Right renal cortex interstitium (tissue), 3 donors: ENCODE measurements at places on chromosomes 5 and 9. TPM values are rescaled to one million over a fixed set of nuclear protein-coding genes. Genes with fewer than 3 reads are reported as not detected.

DNA sequence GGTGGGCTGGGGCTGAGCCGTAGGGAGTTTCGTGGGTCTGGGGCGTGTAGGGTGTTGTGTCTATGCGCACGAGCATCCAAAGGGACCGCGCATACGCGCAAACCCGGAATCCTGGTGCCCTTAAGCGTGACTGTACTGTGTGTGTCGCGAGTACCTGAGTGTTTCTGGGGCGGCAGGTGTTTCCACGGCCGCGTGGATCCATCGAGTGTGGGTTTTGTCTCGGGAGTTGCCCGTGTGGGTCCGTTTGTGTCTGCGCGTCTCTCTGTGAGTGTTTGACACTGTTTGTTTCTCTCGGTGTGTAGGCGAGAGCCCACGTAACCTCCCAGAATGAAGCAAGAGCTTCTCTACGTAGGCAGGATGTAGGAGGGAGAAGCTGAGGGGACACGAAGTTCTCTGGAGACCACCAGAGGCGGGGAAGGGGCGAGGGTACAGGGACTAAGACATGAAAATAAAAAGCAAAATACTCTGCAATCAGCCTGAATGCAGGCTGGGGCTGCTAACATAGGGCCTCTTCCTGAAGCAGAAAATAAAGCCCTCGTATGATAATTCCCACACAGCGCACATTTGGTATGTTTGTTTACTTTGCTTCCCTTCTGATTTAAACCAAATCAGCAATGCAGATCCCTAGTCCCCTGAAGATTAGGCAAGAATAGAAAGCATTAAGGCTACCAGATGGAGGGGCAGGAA is 588 bp upstream of the BRINP1 start:
- no peak for DNase-seq

MGAT4B gene
- polyA plus RNA-seq = 176 TPM

- no peak for DNase-seq
These were observed 101.0 kb upstream of the GABRG2 start for GRCh38 chr5:161966564-161966963.

DNA sequence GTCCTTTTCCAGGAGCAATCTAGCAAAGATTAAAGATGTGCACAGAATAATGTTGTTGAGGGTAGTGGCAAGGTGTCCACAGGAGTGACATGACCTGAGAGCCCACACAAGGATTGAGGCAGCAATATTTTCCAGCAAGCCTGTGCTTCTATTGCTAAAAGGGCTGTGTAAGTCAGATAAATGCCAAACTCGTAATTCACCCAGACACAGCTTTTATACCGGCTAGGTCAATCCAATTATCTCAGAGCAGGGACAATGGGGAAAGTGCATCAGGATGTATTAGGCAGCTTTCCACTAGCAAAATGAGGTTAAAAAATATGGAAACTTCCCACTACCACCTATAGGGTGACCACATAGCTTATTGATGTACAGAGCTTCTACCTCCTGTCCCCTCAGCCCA is 34.8 kb upstream of the RAB3C start:
- no peak for DNase-seq

SNAPC3 gene
- polyA plus RNA-seq = 43.7 TPM

DNA sequence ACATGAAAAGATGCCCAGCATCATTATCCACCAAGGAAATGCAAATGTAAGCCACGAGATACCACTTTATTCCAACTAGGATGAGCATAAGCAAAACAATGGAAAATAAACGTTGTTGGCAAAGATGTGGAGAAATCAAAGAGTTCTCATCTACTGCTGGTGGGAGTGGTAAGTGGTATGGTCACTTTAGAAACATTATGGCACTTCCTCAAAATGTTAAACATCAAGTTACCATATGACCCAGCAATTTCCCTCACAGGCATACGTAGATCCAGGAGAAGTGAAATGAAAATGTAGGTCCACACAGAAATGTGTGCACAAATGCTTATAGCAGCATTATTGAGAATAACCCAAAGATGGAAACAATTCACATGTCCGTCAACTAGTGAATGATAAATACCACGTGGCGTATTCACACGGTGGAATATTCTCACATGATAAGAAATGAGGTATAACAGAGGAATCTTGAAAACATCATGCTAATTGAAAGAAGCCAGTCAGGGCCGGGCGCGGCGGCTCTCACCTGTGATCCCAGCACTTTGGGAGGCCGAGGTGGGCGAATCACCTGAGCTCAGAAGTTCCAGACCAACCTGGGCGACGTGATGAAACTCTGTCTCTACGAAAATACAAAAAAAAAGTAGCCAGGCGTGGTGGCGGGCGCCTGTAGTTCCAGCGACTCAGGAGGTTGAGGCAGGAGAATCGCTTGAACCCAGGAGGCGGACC is 16.4 kb upstream of the FLT4 start:
- DNase-seq = no peak

DNA sequence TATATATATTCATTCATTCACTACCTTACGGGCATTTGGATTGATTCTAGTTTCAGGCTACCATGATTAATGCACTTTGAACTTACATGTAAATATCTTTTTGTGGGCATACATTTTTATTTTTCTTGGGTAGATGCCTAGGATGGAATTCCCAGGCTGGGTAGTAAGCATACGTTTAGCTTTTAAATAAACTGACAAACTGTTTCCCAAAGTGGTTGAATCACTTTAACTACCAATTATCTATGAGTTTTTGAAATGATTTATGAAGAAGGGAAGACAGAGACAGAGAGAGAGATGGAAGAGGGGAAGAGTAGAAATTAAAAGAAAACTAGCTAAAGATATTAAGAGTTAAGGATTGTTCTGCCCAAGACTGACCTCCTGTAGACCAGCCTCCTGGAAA is 612.6 kb downstream of the PSAT1 start:
- no peak for DNase-seq

LRRC19 gene
- 15.3 TPM for polyA plus RNA-seq

MRPL36 gene
- 36.6 TPM for polyA plus RNA-seq

DNA sequence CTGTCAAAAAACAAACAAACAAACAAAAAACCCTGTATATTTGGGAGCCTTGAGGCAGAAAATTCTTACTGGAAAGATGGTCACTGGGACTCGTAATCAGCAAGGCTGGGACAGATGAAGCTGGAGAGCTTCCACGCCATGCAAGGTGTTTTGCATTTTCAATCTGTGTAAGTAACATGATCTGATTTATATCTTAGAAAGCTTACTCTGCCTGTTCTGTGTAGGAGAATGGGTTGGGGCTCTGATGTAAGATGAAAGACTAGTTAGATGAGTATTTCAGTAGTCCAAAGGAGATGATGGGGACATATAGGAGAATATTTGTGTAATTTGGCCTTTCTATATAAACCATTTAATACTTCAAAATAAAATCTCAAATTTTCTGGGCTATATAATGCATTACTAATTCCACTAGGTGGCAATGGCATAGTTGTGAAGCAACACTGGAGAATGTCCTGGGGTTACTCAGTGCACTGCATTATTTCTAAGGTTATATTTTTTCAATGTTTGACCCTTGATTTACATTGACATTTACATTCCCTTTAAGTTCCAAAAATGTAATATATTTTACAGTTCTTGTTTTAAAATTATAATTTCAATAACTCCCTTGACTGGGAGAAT is 21.9 kb upstream of the FSD1L start:
- DNase-seq = no peak

DNA sequence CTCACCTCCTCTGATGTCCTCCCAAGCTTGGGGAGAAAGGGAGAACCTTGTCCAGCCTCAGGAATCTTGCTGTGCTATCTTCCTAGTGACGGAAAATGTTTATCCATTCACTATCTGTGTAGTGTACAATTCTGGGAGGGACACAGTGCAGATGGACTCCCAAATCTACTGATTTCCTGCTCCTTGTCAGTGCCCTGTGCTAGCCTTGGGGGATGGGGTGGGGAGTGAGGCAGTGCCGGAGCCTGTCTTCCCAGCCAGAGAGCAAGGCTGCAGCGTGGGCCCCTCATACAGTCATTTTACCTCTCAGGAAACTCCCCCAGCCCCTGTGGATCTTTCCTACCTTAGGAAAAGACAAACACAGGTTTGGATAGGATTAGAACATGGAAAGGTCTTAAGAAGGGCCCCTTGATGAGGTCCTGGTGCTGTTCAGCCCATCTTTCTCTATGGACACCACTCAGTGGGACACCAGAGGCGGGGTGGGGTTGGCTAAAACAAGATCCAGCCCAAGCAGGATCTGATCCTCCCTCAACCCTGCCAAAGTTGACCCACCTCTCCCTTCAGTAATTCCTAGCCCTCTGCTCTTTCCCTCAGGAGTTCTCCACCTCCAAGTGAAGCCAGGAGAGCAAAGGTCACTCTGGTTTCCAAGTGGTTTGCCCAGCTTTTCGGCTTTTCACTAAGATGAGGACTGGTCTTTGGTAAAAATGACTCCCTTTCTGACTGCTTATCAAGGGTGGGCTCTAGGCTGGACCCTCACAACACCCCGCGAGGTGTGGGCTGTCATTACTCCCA is 3.4 kb downstream of the DOLK start:
- DNase-seq = no peak

GRCh38 chr5:91219803-91220371 is 163.2 kb downstream of the ARRDC3 start:
- no peak for DNase-seq

SPATA6L gene
- polyA plus RNA-seq = 3.1 TPM

POLR3G gene
- polyA plus RNA-seq = 2.2 TPM

DNA sequence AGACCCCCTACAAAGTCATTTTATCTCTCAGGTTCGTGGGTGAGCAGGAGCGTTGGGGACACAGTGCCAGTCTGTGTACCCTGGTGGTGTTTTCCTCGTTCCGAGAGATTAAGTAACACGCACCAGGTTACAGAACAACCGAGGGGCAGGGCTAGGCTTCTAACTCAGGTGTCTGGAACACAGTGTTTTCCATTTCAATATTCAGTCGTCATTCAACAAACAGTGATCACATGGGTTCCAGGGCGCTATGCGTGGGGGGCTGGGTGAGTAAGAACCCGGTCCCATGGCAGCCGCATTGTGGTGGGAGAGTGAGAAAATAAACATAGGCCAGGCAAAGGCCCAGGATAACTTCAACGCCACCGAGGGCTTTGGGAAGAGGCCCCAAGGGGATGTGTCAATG is 55.9 kb upstream of the RNU6ATAC start:
- no peak for DNase-seq

SLC2A6 gene
- polyA plus RNA-seq = 1.4 TPM

GRCh38 chr9:71721855-71722254 is 46.5 kb downstream of the CEMIP2 start:
- no peak for DNase-seq

LCN2 gene
- 0.79 TPM for polyA plus RNA-seq

DNA sequence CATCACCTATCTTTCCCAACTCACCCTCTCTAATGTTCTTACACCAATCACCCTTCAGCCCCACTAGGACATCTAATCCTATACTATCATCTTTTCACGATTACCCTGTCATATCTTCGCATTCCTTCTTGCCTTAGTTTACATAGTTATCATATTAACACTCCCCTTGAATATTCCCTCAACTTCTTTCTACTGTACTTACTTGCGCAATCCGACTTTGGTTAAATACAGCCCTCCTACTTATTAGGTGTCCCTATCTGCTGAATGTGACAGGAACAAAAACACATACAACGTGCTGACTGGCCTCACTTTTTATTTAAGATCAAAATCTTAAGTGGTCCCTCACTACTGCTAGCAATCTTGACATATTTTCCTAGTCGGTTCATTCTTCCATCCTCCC is 19.5 kb upstream of the HK3 start:
- no peak for DNase-seq

DNA sequence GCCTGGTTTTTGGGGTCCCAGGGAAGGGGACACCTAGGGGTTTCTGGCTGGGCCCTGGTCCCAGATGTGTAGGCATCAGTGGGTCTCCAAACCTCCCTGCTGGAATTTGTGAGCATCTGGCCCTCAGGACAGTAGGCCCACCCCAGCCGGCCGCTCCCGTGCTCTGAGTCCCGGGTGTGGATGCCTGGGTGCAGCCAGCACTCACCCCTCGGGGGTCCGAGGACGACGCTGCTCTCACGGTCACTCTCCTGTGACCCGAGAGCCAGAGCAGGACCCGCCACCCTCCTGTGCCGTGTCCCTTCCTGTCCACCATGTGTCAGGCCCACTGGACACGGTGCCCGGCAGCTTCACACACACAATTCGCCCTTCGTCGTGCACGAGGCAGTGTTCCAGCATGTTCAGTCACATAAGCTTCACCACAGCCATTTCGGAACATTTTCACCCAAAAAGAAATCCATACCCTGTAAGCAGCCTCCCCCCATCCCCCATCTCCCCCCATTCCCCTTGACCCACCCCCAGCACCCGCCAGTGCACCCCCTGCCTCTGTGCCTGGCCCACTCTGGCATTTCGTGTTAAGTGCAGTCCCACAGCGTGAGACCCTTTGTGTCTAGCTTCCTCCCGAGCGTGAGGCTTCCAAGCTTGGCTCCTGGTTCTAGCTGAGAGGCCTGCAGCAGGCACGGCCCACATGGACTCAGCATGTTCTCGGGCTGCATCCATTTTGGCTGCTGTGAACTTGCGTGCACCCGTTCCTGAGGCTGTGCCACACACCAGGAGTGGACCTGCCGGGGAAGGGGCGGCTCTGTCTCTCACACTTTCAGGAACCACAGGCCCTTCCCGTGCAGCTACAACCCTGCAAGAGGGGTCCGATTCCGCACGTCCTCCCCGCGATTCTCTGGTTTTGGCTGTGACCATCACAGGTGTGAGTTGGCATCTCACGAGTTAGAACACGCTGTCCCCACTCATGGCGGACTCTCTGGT is 40.5 kb downstream of the NKD2 start:
- DNase-seq = no peak

GRM6 gene
- polyA plus RNA-seq = 0.52 TPM

ESM1 gene
- 13.3 TPM for polyA plus RNA-seq

GABRP gene
- 1.4 TPM for polyA plus RNA-seq

SLC34A1 gene
- 157 TPM for polyA plus RNA-seq

GRCh38 chr5:61498121-61498520 is 166.1 kb downstream of the ZSWIM6 start:
- DNase-seq = no peak
